ENCODE measurements at places on chromosomes 6 and 20. TPM values are rescaled to one million over a fixed set of nuclear protein-coding genes. Genes with fewer than 3 reads are reported as not detected.

The SLC17A1 gene
- total RNA-seq, result not detected

The CYP39A1 gene
- not detected for total RNA-seq

The PPP1R14C gene
- 0.10 TPM for total RNA-seq

The CST1 gene
- total RNA-seq, result 10.5 TPM

The SYCP2 gene
- 0.04 TPM for total RNA-seq

The RAET1G gene
- total RNA-seq, result not detected

The MAK gene
- total RNA-seq, result 0.07 TPM

The SAPCD1 gene
- 1.8 TPM for total RNA-seq

The E2F1 gene
- total RNA-seq, result 57.8 TPM

The GNRH2 gene
- total RNA-seq, result not detected

The MOG gene
- 2.0 TPM for total RNA-seq

The SIRPD gene
- not detected for total RNA-seq

The PROKR2 gene
- 0.74 TPM for total RNA-seq

The MUC22 gene
- total RNA-seq, result not detected

The ASCC3 gene
- 38.9 TPM for total RNA-seq

The ATP6V1G2 gene
- total RNA-seq, result 3.5 TPM

The RRBP1 gene
- total RNA-seq, result 83.1 TPM

The SNRPB2 gene
- total RNA-seq, result 83.2 TPM

The CARMIL1 gene
- 23.4 TPM for total RNA-seq

All from H7 (cell line).